ENCODE measurements at places on chromosomes 2 and 18.

- peak; percentile 71 for DNase-seq
These were observed 13.6 kb upstream of the ANKRD53 start for GRCh38 chr2:70964596-70965386.

DNA sequence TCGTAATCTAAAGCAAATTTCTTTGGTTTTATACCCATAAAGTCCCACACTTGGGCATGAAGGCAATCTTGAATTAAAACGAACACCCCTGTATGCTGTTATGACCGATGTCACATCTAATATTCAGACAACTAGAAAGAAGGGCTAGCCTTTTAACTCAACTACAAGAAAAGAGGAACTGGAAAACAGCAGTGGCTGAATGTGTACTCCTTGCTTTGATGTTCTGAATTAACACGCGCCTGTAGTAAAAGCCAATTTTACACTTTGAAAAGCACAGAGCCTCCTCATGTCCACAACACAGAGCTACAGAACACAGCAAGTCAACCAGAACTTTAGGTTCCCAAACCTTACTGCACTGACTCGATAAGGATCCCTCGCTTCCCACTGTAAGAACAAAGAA lies 147.6 kb downstream of the HDAC4 start:
- DNase-seq, result no peak

DNA sequence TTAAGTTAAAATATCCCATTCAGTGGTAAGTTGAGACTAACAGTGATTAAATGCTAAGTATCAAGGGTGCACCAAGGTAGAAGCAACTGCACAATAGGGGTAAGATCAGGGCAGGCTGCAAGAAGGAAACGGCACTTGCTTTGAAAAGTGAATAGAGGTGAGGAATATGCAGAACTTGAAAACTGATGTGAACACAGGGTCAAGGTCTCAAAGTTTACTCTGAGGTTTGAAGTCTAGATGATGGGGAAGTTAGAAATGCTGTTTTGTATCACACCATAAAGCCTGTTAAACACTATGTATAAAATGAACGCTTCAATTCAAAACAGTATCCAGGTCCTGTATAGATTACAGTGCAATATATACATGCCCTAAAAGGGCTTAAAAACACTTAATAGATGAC lies 50.8 kb downstream of the GRB14 start:
- DNase-seq, result no peak

GRCh38 chr18:69770238-69770637 lies 177.4 kb downstream of the CD226 start:
- no peak for DNase-seq

- DNase-seq, result no peak
These were observed 59.7 kb downstream of the CIB4 start for GRCh38 chr2:26581266-26581990.

DNA sequence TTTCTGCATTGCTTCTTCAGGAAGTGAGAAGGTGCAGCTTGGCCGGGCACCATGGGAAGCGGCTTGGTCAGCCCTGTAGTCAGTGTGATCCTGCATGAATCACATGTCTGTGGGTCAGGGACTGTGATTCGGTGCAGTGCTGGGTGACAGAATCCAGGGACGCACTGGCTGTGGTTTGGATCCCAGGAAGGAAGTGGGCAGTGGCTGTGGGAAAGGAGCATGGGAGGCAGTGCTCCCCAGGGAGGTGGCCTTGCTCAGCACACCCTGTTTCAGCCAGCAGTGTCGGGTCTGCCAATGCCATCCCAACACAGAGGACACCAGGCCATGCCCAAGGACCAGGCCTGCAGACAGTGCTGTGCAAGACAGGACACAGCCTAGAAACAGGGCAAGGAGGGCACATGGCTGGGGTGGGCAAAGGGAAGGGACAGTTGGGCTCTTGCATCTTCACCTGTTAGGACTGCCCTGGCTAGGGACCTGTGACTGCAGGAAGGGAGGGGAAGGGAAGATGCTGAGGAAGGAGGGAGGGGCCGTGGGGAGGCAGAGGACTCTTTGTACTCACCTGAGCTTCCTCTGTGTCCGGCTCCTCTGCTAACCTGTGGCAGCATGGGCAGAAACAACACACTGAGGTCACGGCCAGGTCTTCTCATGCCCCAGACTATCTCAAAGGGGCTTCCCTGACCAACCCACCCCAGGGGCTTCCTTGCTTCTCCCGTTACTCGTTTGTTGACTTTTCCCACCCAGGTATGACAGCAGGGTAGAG lies 37.2 kb upstream of the DNMT3A start:
- no peak for DNase-seq

- DNase-seq, result no peak
These were observed 52.0 kb downstream of the FTCDNL1 start for GRCh38 chr2:199798831-199799580.

DNA sequence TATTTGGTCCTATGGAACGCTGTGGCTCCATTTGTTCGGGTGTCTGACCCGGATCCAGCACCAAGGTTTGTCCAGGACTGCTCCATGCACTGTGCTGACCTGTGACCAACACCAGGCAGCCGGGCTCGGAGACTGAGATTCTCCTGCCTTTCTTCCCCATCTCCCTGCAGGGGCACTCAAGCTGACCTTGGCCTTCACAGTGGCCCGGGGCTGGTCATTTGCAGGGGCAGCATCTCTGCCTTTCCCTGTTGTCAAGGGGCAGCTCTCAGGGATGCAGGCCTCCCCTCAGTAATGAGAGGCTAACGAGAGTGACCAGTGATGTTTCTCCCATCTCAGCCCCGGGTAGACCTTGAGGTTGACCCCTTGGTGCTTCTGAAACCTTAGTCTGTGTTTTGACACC lies 27.5 kb downstream of the MOCOS start:
- DNase-seq, result no peak

GRCh38 chr2:10939058-10939457 lies 27.3 kb downstream of the KCNF1 start:
- no peak for DNase-seq

DNA sequence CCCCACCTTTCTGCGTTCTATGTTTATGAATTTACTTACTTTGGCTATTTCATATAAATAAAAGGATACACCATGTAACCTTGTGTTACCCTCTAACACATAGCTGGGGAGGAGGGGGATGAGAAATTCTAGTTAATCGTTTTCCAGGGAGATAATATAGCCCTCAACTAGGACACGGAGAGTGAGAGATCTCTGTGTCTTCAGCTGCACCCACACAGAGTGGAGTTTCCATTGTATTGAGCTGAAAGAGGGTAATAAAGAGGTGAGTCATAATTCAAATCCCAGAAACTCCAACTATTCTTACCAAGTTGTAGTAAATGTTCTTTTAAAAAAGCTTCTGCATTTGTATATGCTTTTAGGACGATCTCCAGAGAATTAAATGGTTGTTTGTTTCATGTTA lies 110.1 kb upstream of the SULT1C3 start:
- no peak for DNase-seq

DNA sequence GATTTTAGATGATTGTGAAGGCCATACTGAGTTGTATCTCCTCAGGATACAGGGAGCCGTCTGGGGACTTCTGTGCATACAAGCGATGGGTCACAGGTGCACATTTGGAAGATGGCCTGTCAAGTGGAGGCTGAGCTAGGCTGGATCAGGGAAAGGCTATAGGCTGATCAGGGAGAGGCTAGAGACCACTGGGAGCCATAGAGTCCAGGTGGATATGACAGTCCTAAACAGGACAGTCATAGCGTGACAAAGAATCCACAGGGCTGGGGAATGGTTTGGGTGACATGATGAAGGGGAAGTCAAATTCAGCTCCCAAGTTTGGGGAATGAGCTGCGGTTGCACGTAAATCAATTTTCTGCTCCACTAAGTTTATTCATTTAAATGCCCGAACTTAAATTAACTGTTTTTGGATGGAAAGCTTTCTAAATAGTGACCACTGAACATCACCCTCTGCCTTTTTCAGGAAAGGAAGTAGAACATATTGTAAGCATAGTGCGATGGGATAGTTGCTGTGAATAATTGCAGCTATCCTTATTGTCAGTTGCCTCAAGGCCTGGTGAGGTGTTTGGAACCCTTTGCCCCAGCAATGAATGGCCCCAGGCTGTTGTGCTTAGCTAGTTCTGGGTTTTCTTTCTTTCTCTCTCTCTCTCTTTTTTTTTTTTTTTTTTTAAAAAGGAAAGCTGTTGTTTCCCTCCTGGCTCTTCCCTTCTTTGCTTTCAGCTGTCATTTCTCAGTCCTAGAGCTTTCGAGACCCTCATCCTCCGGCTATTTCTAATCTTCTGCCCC lies 50.5 kb downstream of the KLHL29 start:
- DNase-seq, result no peak

DNA sequence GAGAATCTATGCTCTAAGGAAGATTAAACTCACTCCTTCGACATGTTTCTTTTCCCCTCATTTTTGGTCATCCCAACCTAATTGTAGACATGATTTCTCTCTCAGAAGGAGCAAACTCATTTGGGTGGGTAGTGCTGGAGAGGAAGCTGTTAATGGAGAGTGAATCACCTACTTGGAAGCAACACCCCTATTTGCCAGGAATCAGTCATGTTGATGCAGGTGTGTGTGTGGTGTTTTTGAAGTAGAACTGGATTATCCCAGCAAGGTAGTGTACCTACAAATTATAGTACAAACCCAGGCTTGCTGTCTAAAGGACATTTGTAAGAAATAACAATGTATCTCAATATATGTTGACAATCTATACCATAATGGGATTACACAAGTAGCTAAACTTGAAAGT lies 186.4 kb downstream of the EPHA4 start:
- DNase-seq, result no peak

GRCh38 chr2:16487686-16488085 lies 177.9 kb downstream of the CYRIA start:
- DNase-seq, result no peak

All from stimulated activated CD8-positive, alpha-beta memory T cell treated with anti-CD3 and anti-CD28 coated beads, Interleukin-4, amount 100 ng/mL, for 4 hours (primary cell).